ENCODE measurements at places on chromosomes 11 and 22. TPM values are rescaled to one million over a fixed set of nuclear protein-coding genes. Genes with fewer than 3 reads are reported as not detected.

The TPH1 gene
- 0.05 TPM for total RNA-seq

The OR52I1 gene
- not detected for total RNA-seq

The ADM gene
- total RNA-seq, result 263 TPM

The C11orf21 gene
- 0.31 TPM for total RNA-seq

The HEPN1 gene
- not detected for total RNA-seq

The PEX16 gene
- total RNA-seq, result 37.5 TPM

The SERPING1 gene
- total RNA-seq, result 1.3 TPM

The TMEM41B gene
- 126 TPM for total RNA-seq

The ACRV1 gene
- 0.26 TPM for total RNA-seq

The HORMAD2 gene
- total RNA-seq, result not detected

The CD3E gene
- 0.51 TPM for total RNA-seq

The MRTFA gene
- total RNA-seq, result 62.1 TPM

The OR8G5 gene
- total RNA-seq, result not detected

The NCR3LG1 gene
- 8.6 TPM for total RNA-seq

The PGA5 gene
- not detected for total RNA-seq

The KRTAP5-7 gene
- not detected for total RNA-seq

The FDXACB1 gene
- 4.1 TPM for total RNA-seq

The LRRC74B gene
- total RNA-seq, result not detected

The SYT12 gene
- 0.62 TPM for total RNA-seq

The ZC3H12C gene
- 13.5 TPM for total RNA-seq

The NTM gene
- total RNA-seq, result 0.10 TPM

The SLC22A24 gene
- not detected for total RNA-seq

The C11orf97 gene
- not detected for total RNA-seq

The TTLL1 gene
- total RNA-seq, result 4.6 TPM

The MUC2 gene
- total RNA-seq, result 0.08 TPM

The GRIK4 gene
- total RNA-seq, result 0.62 TPM

The APOBEC3H gene
- not detected for total RNA-seq

The MRGPRE gene
- 0.13 TPM for total RNA-seq

The C11orf24 gene
- 53.1 TPM for total RNA-seq

The OR6T1 gene
- total RNA-seq, result not detected

The E2F8 gene
- 14.2 TPM for total RNA-seq

The AQP11 gene
- 2.3 TPM for total RNA-seq

The LRP5 gene
- total RNA-seq, result 171 TPM

The INS gene
- not detected for total RNA-seq

The CBLIF gene
- total RNA-seq, result not detected

The TRIM29 gene
- 0.64 TPM for total RNA-seq

The BTBD18 gene
- total RNA-seq, result not detected

The ANKK1 gene
- total RNA-seq, result 0.08 TPM

The CASP1 gene
- total RNA-seq, result 2.1 TPM

The ARHGAP42 gene
- 7.1 TPM for total RNA-seq

The OR2AG1 gene
- not detected for total RNA-seq

The TEX12 gene
- total RNA-seq, result 0.23 TPM

The RPLP2 gene
- 3,468 TPM for total RNA-seq

The CABP4 gene
- total RNA-seq, result not detected

Data from Panc1 (cell line).